RWPE1 (cell line): ENCODE measurements at places on chromosomes 3 and 15.

GRCh38 chr3:5073374-5074085 is 48.6 kb upstream of the ARL8B start:
- DNase-seq = no peak

DNA sequence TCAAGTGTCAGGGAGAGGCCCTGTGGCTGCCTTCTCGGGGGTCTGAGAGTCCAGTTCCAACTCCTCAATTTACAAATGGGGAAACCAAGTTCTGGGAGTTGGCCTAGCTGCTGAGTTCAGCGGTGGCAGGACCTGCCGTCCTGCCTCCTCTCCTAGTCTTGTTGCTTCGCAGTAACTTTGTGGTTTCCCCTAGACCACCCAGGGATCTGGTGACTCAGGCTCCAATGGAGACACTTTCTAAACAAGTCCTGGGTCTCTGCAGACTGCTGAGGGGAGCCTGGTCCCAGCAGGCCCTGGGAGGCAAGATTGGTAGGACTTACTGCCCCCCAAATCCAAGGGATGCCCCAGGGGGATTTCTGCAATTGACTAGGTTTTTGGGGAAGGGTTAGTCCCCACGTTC is 83.6 kb downstream of the SMAD6 start:
- no peak for DNase-seq

DNA sequence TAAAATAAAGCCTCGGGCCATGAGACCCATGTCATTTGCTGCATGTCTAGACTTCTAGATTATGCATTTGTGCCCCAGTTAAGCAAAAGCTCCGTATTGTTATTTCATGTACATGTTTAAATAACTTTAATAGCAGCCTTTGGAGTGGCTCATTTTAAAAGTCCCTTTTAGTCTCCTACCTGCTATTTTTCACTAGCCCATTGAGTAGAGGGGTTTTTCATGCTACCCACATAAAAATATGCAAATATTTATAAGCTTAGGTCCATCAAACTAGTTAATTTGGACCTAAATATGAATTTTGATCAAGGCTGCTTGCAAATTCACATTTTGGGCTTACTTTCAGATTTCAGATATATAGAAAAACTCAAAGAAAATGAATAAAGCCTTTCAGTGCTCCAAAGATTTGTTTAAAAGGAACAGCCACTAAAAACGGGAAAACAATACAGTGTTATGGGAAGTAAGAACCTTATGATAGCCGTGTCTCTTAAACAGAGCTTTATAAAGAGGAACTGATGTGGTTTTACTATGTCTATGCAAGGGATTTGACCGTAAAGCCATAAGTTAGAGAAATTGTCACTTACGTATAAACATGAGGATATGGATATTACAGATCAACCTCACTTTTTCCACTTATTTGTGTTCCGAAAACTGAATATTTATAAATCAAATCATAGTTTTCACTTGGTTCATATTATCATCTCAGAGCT is 30.0 kb downstream of the FILIP1L start:
- no peak for DNase-seq

DNA sequence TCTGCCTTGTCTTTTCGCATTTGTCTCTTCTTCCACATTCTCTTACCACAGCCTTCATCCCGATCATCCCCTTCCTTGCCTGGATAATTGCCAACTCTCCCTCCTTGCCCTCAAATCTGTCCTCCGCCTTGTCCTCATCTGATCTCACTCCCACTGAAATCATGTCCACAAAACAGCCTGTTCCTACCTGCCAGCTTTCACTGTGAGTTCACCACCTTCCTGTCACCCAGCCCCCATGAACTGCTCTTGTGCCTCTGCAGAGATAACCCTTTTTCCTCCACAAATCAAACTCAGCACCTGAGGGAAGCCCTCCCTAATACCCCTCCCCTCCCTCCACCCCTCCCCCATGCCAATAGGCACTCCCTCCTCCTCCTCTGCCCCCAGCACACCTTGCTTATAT is 4.8 kb upstream of the ADCY5 start:
- no peak for DNase-seq

DNA sequence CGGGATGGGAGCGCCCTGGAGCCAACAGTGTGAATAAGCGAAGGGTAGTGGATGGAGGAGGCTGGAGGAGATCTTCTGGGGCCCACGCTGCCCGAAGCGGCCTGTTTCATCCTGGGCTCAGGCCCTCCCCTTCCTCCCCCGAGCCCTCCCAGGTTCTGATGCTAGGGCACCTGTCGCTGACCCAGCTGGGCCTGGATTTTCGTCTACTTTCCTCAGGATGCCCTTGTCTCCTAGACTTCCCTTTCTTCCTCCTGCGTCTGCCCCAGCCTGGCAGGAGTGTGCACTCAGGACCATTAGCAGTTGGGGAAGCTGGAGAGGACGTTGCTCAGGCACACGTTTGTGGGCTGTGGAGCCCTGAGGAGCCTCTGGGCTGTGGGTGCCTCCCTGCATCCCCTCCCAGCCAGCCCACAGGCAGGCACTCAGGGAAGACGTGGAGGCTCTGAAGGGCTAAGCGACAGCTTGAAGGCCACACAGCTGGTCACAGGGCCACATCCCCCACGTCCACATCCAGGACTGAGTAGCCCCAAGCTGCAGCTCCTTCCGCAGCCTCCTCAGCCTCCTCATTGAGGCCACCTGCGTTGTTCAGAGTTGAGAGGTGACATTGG is 23.9 kb upstream of the PIGZ start:
- DNase-seq = no peak

DNA sequence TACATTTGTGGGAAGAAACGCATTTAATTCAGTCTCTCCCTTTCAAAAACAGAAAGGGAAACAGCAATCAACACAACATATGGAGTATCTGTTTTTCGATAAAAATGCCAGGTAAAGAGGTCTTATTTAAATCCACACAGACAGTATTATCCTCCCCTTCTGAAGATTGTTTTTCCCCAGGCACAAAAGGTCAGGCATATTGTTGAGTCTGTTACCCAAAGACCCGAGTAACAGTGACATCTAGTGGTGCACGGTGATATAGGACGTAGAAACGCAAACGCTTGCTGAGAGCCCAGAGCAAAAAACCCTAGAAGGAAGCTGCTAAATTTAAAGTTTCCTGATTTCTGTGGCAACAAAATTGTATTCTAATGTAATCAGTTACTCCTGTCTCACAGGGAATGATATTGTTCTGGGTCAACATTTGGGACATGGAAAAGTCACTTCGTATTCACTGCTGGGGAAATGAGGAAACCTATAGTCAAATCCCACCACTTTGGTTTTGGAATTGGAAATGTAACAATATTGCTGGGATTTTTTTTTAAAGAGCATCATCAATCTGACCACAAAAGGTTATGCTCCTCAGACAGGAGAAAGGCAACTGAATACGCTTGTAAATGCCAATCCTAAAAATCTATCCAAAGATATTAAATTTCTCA is 312.7 kb upstream of the CCDC54 start:
- peak; percentile 64 for DNase-seq

- no peak for DNase-seq
Measured at GRCh38 chr3:167718582-167718981, 16.1 kb downstream of the PDCD10 start.

DNA sequence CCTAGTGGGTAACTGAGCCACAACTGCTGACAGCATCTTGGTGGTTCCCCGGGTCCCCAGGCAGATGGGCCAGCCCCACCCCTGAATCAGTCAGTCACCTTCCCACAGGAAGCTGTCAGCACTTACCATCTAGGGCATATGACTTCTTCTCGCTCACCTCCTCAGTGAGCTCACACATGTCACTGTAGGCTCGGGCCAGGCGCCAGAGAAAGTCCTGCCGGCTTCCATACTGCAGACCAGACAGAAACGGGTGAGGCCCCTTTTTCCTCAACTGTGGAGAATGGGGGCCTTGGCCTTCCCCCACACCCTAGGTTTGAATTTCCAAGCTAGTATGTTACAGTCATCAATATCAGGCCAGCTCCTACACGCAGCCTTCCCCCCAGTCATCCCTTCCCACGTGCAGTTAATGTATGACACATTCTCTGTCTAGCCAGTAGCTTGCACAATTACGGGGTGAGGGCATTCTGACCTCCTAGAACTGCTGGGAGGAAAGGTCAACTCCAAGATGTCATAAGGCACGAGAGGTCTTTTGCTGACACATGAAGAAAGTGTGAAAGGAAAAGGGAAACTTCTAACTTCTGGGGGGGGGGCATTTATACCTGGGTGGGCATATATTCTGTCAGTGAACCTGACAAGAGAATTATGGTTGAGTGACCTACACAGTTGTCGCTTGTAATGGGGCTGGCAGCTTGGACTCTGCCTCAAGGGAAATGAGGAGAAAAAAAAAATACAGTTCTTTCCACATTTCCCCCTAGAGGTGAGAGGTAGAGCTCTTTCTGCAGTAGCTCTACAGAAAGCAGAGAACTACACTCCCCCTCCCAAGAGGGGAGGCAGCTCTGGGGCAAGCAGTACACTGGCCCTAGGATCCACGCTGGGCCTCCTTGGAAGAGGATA is 10.9 kb downstream of the RMDN3 start:
- DNase-seq = peak; percentile 83

GRCh38 chr15:63192619-63193206 is 3.3 kb downstream of the RAB8B start:
- DNase-seq = no peak

DNA sequence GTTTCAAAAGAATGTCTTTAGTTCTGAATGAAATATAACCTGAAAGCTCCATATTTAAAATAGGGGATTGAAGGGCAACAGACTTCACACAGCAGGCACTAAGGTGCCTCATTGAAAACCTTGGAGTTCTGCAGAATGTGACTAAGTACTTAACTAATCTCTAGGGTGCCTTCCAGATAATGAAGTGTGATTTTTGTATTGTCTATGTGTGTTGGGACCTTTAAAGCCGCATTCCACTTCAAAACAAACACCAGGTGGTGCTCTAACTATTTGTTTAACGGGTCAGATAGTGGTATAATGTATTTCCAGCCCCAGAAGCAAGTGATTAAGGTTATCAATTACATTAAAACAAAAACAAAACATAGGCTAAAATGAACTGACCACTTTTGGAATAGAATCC is 28.0 kb downstream of the TFG start:
- DNase-seq = peak; percentile 12

DNA sequence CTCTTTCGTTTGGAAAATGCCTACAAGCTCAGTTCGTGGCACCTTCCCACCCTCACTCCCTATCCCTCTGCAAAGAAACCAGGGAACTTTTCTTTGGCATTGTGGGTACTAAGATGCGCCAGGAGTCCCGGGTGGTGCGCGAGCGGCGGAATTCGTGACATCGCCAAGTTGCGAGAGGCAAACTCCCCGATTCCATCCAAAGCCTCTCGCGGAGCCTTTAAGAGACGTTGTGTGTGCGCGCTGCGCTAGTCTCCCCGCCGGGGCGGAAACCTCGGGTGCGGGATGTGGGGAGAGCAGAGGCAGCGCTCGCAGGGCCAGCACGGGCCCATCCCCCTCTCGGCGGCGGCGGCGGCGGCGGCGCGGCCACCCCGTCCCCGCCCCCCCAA is 443 bp upstream of the NR2F2 start:
- DNase-seq = peak; percentile 64

GRCh38 chr15:70856884-70857561 is 3.1 kb upstream of the LARP6 start:
- DNase-seq = peak; percentile 82

- DNase-seq = no peak
Measured at GRCh38 chr3:46549408-46549904, 16.6 kb downstream of the LRRC2 start.

DNA sequence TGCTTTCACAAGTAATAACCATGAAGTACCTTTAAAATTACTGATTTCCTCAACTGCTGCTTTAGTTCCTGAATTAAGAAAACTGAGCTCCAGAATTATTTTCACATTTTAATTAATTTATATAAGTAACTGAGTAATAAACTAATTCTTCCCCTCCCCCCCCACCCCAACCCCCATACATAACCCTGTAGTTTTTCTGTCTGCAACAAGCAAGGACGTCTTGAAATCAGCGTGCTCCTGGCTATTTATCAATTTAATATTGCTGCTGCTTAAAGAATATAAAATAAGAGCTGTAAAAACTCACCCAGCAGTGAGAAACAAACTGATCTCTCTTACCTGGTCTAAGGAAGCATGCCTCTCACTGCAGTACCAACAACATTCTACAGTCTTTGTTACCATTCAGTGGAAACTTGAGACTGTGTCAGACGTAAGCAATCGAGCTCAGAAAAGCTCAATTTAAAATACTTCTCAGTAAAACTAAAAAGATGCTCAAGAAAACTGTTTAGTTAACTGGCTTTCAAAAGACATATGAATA is 121.0 kb downstream of the TFDP2 start:
- DNase-seq = peak; percentile 53

DNA sequence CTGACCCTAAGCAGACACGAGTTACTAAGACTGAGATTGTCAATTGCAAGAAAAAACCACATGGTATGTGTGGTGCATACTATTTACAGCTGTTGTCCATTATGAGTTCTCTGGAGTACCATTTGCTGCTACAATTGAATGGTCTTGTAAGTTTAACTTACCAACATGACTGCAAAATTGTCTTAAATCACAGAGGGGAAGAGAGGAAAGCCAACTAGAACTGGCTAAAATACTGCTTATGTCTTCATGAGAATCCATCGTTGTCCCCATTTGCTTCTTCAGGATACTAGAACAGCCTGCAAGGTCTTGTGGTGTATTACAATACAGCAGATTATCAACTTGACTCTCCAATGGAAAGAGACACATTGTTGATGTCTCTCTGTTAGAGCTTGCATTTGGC is 313.2 kb downstream of the AGBL1 start:
- DNase-seq = no peak

DNA sequence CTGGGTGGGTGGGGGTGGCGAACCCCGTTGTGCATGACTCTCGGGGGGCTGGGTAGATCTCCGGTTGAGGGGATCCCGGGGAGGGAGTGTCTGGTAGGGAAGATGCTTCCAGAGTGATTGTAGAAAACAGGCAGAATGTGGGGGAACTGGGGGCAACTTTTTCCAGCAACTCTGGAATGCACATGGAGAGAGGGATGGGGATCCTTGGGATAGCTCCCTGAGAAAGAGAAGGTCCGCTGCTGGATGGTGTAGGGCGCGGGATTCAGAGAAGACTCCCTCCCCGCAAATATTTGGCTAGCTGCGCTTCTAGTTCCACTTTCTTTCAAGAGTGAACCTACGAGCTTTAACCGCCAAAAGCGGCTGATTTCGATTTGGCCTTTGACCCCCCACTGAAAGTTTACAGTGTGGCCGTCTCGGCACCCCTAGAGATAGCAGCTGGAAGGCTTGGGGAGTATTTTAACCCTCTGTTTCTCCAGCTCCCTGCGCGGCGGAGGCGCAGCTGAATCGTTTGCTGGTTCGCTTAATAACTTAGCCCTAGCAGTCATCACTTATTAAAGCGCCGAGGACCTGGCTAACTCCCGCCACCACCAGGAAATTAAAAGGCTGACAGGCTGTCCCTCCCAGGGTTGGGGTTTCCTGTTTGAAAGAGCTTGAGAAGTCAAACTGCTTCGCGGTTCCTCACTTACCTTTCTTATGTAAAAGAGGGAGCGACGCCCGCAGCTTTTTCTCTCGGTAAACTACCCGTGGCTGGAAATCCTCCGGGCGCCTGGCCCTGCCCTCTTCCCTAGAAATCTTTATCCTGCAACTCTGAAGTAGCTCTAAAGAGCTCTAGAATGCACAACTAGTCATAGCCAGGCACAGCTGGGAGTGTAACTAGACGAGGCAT is 1.2 kb downstream of the PHLDB2 start:
- peak; percentile 79 for DNase-seq

DNA sequence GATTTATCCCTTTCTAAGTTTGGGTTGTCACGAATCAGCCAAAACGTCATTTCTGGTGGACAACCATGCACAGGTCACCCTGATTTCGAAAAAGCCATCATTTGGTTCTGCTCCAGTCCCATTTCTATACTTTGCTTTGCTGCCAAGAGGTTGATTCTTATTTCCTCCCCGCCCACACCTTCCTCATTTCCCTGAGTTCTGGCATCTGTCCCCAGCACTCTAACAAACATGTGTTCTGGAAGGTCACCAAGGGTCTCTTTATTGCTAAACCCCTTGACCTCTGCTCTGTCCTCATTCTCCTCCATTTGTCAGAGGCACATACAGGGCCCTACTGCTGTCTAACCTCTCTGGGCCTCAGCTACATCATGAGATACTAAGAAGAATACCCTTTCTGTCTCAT is 36.4 kb upstream of the PTPRG start:
- no peak for DNase-seq
